OCI-M1 (cell line): ENCODE measurements at places on chromosomes 5 and 9.

DNA sequence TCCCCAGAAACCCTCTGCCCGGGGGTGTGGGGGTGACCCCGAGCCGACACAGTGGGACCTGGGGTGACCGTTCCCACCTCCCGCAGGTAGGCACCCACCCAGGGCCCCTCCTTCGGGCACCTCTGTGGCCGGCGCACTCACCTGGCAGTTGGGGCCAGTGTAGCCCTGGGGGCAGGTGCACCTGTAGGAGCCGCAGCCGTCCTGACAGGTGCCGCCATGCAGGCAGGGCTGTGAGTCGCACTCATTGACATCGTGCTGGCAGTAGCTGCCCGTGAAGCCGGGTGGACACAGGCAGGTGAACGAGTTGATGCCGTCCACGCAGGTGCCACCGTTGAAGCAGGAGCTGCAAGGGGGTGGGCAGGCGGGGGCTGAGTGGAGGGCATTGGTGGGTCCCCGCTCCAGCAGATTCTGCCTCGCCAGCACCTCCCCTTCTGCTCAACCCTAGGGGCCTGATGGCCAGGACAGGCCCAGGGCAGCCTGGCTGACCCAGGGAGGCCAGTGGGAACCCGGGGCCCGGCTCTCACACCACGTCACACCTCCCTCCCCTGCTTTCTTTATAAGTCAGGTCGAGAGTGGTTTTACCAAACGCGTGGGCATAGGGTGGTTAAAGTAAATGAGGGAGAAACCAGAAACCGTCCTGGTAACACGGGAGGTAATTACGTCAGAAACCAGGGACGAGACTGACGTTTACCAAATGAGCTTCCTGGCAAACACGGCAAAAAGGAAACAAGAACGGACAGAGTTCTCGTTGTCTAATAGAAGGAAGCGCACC is 26.1 kb upstream of the SEC16A start:
- DNase-seq, result no peak

GRCh38 chr5:174139623-174140022 is 94.1 kb downstream of the NSG2 start:
- DNase-seq, result no peak

DNA sequence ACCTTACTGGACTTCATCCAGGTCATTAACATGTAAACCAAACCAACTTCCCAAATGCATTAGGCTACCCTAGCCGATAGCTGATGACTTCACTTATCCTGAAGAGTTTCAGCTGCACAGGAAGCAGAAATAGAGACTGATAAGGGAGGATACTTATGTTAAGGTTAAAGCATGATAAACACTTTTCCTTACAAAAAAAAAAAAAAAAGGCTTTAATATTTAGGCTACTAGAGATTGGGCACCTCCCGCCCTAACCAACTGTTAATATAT is 1.6 kb upstream of the MEF2C start:
- DNase-seq, result peak; percentile 81

DNA sequence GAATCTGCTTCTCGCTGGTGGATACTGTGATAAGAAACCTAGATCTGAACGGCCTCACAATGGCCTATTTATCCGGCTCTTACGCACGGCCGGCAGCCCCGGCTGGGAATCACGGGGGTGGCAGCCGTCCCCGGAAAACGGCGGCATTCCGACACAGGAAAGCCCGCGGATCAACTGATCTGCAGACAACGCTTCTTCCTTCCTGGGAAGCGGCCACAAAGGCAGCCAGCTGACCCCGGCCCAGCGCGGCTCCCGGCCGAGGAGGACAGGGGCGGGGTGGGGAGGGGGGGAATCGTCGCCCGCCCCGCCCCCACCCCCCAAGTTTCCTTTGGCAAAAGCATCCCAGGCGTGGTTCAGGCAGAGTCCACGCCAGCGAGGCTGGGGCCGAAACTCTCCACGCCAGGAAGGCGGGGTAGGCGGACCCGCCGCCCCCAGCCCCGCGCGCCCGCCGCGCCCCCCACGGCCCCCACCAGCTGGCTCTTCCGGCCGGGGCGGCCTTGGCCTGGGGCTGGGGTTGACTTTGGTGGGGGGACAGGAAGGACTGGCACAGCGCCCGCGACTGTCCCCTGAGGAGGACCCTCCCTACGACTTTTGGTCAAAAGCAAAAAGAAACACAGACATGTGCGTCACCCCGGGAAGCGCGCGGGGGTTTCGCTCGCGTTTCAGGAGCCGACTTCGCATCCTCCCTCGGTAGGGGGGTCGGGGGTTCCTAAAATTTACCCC is 247.7 kb upstream of the ANKRD55 start:
- peak; percentile 62 for DNase-seq

GRCh38 chr5:50300878-50301277 is 140.2 kb downstream of the EMB start:
- DNase-seq, result no peak

DNA sequence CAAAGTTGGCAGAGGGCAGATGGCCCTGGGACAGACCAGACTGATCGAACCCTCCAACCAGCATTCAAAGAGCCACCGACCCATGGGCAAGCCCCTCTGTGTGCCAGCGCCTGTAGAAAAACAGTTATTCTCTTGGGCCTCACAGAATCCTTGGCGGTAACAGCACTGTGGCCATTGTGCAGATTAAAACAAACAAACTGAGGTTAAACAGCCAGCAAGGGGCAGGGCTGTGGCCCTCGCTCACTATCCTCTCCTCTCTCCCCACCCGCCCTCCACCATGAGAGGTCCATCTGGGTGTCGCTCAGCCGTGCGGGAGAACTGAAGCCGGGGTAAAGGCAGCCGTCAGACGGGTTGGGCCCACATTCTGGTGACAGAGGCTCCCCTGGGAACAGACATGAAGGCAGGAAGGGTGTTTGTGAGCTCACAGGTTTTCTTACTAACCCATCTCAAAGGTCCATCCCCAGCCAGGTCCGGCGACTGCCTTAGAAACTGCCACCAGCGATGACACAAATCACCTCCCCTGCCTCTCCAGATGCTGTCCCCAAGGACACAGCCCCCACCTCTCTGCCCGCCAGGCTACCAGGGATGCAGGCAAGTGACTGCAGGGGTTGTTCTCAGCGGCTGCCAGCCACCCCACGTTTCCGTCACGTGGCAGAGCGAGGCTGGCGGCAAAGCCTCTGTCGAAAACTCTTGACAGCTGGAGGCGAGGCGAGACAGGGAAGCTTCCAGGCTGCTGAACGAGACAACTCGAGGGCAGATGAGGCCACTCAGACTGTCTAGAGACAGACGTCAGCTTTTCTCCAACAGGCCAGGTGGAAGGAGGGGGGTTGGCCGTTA is 75.8 kb upstream of the SARDH start:
- no peak for DNase-seq

DNA sequence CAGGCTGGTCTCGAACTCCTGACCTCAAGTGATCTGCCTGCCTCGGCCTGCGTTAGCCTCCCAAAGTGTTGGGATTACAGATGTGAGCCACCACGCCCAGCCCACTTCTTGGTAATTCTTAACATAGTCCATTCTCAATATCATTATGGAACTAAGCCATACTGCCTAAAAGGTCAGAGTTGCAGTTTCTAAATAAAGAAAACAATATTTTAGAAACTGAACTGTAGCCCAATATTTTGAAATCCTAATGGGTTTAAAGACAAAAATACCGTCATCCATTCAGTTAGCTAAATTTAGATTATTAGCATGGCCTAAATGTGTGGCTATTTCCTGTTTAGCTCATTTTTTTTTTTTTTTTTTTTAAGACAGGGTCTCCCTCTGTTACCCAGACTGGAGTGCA is 99.5 kb downstream of the USP20 start:
- DNase-seq, result no peak

GRCh38 chr9:73141282-73141681 is 10.4 kb upstream of the ANXA1 start:
- no peak for DNase-seq

GRCh38 chr9:87375397-87376073 is 122.1 kb upstream of the DAPK1 start:
- DNase-seq, result no peak

GRCh38 chr9:122402874-122403273 is 32.0 kb downstream of the PTGS1 start:
- no peak for DNase-seq
